ENCODE measurements at places on chromosomes 4 and X. TPM values are rescaled to one million over a fixed set of nuclear protein-coding genes. Genes with fewer than 3 reads are reported as not detected.

H2BW2 gene
- total RNA-seq, result not detected

KIF4A gene
- 19.1 TPM for total RNA-seq

CTAG2 gene
- total RNA-seq, result not detected

TRAM1L1 gene
- total RNA-seq, result 1.2 TPM

VCX3B gene
- total RNA-seq, result not detected

INTS12 gene
- 21.8 TPM for total RNA-seq

PROM1 gene
- total RNA-seq, result not detected

SAP30 gene
- 18.6 TPM for total RNA-seq
